ENCODE measurements at places on chromosomes 5 and 9.

DNA sequence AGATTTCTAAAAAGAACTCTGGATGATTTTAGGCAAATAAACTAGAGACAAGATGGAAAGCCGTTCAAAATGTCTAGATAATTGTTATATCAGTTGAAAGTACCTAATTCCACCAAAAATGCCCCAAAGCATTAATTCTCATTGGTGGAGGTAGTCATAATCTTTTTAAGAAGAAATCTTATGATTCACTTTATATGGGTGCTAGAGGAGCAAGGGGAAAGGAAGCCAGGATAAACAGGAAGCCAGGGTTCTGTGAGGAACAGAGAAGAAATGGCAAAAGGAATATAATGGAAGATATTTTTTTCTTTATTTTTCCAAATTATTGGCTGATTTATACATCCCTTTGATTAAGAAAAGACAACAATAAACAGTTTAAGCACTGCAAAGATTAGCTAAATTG is 7.8 kb downstream of the YIPF5 start:
- no peak for DNase-seq

- no peak for DNase-seq
These were observed 15.6 kb downstream of the OLFM1 start for GRCh38 chr9:135103001-135103446.

GRCh38 chr5:97842687-97843086 is 659.6 kb upstream of the RIOK2 start:
- DNase-seq, result no peak

- DNase-seq, result no peak
These were observed 1307.2 kb downstream of the EFNA5 start for GRCh38 chr5:106363578-106363977.

DNA sequence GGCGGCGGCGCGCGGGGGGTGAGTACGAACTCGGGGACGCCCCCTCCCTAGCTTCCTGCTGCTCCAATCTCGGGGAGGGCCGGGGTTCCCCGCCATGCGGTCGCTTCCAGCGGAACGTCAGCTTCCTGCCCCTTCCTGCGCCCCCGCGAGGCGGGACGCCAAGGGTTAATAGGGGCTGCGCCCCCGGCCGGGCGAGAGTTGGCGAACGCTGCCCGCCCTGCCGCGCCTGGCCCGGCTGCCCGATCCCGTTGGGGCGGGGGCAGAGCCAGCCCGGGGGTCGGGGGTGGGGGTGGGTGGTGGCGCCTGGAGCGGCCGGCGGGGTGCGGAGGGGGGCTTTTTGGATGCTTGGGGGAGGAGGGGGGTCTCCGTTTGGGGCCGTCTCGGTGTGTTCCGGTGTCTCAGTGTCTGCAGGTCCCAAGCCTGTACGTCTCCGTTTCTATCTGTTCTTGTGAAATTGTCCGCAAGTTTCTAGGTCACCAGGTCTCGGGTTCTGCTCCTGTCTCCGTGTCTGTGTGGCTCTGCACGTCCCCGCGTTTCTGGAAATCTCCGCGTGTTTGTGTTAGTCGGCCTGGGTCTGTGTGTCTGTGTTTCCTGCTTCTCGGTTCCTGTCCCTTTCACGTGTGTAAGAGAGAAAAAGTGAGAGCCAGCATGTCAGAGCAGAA is 789 bp downstream of the COL27A1 start:
- no peak for DNase-seq

DNA sequence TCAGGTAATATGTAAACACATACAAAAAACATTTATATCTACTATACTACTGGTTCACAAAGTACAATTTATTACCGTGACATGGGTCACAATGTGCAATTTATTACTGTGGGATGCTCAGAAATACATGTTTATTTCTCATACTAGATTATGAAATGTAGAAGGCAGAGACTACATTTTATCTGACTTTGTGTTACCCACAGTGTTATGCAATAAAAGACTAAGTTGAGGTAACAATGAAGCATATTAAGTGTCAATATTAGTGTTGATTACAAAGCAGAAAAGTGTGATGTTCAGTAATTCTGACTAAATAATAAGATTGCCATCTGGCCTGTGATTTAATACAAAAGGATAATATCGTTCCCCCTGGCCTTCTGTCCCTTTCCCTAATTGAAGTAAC is 42.4 kb downstream of the CPLANE1 start:
- no peak for DNase-seq

DNA sequence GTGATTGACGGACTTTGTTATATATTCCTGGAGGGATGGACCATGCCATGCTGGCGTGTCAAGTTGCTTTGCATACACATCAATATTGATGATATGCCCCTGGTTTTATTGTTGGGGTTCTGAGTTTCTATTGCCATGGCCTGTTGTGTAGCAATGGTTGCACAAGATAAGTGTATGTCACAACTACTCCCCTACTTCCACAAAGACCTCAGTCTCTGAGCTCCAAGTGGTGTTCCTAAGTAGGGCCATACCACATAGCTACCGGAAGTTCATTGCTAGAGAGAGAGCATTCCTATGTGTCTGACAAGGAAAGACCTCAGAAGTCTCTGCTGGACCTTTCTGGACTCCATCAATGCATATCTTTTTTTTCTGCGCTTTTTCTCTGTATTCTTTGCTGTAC is 19.8 kb downstream of the TXNDC8 start:
- DNase-seq, result no peak

DNA sequence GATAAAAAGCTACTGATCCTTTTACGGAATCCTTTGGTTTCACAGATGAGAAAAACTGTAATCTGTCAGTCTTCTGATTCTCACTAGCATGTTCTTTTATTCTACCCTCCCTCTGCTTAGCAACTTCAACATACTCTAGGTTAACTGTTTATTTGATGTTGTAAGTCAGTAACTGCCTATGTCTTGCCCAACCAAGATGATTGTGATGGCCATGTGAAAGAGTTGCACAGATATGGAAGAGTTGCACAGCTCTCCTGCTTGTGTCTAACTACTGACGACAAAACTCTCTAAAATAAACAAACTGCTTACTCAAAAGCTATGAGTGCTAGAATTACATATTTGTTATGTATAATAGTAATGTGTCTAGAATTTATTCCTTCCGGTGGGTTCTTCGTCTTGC is 227.3 kb upstream of the DAB2 start:
- DNase-seq, result no peak

DNA sequence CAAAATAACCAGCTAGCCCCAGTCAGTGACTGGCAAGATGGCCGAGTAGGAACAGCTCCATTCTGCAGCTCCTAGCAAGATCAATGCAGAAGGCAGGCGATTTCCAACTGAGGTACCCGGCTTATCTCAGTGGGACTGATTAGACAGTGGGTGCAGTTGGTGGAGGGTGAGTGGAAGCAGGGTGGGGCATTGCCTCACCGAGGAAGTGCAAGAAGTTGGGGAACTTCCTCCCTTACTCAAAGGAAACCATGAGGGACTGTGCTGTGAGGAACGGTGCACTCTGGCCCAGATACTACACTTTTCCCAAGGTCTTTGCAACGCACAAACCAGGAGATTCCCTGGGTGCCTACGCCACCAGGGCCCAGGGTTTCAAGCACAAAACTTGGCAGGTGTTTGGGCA is 9.6 kb upstream of the BTNL8 start:
- DNase-seq, result no peak

Data from HAP-1 (cell line).